ENCODE measurements at places on chromosomes 2 and 18.

DNA sequence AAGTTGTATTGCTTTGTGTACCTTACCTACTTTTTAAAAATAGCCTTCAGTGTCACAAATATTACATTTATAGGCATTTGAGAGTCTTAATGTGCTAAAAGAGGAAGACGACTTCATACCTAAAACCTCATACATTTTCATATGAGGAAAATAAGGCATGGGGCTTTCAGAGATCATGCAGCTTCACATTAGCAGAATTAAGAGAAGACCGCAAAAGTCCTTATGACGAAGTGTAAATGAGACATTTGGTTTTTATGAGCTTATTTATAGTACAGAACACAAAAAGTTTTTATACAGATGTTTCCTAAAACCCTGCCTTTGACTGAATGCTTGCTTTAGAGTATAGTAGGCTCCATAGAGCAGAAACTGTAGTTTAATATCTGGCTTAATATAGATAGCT, 10.1 kb upstream of the CCDC138 start:
- DNase-seq, result no peak

- DNase-seq, result no peak
Observed at GRCh38 chr2:111664275-111664850, 219.6 kb downstream of the ANAPC1 start.

GRCh38 chr2:168348076-168348475, 100.7 kb upstream of the STK39 start:
- no peak for DNase-seq

DNA sequence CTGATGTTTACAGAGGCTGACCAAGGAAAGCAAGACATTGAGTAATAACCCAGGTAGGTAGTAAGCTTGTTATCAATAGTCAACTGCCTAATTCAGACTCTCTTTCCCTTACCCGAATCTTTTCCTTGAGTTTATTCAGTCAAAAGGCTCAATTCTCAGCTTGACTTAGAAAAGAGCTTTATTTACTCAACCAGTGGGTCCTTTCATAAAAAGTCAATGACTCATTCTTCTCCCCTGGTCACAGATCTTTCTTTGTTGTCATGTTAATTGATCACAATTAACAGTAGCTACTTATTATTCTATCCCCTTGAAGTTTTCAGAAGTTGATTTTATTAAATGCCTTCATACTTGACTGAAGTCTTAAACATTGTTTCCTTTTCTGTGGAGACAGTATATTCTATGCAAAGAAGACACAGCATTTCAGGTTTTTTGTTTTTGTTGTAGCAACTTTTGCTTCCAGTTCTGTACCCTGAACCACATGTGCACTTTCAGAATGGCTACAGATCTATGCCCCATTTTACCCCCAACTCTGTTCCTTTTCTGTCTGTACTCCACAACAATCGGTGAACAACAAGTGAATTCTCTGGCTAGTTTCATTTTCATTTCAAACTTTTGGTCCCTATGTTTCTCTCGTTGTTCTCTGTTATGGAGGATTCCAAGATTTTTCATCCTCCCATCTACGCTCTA, 428.3 kb downstream of the NCKAP5 start:
- DNase-seq, result no peak

DNA sequence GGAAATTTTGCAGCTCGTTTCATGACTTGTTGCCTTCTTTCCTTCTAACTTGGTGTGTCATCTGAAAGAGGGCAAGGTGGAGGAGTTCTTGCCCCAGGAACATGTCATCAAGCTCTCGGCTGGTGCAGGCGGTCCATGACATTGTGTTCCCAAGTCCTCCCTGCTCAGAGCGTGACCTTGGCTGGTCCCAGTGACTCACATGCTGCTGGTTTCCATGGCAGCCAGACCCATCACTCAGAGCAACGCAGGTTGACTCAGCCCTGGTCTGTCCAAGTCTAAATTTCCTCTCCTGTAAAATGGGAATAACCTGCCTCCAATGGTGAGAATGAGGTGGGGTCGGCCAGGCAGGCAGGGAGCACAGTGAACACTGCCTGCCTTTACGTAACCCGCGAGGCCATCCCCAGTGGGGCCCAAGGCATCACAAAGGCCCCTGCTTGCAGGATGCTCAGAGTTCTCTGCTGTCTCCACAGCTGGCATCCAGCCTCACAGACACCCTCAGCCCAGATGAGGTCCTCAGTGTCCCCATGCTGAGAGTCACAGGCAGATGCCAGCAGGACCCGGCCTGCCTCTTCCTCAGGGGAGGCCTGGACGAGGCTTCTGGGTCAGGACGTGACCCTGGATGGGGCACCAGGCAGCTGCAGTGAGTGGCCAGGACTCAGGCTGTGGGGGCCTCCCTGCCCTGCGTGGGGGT, 143.7 kb downstream of the TPO start:
- no peak for DNase-seq

GRCh38 chr2:88760819-88761598, 69.5 kb downstream of the RPIA start:
- no peak for DNase-seq

- DNase-seq, result peak; percentile 5
Observed at GRCh38 chr18:43620936-43621335, 343.6 kb upstream of the SYT4 start.

GRCh38 chr2:197600306-197600705, 75.1 kb downstream of the RFTN2 start:
- no peak for DNase-seq

- no peak for DNase-seq
Observed at GRCh38 chr18:9741406-9741792, 33.3 kb downstream of the RAB31 start.

DNA sequence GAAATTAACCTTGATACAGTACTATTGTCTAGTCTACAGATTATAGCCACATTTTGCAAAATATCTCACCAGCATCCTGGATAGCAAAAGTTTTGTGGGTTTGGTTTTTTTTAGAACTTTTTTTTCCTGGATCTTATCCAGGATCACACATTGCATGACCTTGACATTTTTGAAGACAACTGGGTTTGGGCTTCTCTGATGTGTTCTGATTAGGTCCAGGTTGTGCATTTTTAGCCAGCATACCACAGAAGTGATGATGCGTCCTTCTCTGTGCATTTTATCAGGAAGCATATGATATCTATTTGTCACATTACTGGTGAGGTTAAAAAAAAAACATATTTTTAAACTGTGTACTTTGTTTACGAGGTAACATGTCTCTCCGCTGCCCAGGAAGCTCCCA, 221.0 kb upstream of the OSR1 start:
- no peak for DNase-seq

DNA sequence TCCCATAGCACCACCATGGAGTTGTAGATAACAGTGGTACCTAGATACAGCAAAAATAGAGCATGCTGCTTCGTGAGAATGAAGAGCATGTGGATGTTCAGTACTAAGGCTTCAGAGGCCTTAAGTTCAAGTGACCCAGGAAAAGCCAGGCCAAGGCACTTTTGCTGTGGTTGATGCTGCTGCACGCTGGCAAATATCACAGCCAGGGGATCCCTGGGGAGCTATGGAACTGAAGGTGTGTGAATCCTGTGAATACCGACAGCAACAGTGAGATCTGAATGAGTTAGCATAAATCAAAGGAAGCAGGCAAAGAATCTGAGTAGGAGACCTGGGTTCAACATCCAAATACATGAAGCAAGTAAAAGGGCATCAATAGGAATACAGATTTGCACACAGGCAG, 158.6 kb upstream of the THUMPD2 start:
- DNase-seq, result no peak

DNA sequence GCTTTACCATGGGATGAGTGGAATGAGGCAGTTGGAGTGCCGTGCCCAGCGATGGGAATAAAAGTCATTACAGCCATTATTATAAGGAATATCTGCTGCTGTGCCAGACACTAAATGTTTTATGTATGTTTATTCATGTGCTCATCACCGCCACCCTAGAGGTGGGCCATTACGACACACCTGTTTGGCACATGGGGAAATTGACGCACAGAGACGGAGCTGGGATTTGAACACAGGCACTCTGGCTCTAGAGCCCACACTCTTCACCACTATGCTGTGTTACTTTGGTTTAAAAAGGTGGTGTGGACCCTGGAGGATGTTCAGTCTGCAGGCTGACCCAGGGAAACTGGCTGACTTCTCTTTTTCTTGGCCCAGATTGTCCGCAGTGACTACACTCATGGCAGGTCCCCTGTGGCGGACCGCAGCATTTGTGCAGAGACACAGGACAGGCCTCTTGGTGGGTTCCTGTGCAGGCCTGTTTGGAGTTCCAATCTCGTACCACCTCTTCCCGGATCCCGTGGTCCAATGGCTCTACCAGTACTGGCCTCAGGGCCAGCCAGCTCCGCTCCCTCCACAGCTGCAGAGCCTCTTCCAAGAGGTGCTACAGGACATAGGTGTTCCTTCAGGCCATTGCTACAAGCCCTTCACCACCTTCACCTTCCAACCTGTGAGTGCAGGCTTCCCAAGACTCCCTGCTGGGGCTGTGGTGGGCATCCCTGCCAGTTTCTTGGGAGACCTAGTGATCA, 1.6 kb downstream of the TMEM177 start:
- DNase-seq, result no peak

All from CD4-positive, alpha-beta T cell treated with Interleukin-12 subunit alpha and Interleukin-12 subunit beta, for 1 hour (primary cell).